Panc1 (cell line): ENCODE measurements at places on chromosomes 7 and 10. TPM values are rescaled to one million over a fixed set of nuclear protein-coding genes. Genes with fewer than 3 reads are reported as not detected.

The AKR1C2 gene
- 0.33 TPM for total RNA-seq

- no peak for DNase-seq
These were observed 48.2 kb upstream of the VIPR2 start for GRCh38 chr7:159192725-159193453.

DNA sequence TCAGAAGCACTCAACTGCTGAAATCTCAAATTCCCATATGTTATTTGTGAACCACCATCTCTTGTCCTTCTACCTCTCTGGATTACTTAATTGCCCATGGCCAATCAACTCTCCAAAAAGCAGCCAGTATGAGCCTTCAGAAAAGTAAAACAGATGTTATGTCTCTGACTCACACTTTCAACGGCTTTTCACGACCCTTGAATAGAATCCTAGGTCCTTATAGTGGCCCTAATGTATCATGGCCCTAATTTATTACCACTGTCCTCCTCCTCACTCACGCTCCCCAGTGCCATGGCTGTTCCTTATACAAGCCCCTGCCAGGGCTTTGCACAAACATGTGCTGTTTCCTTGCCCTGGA is 20.0 kb downstream of the ZNF438 start:
- no peak for DNase-seq

DNA sequence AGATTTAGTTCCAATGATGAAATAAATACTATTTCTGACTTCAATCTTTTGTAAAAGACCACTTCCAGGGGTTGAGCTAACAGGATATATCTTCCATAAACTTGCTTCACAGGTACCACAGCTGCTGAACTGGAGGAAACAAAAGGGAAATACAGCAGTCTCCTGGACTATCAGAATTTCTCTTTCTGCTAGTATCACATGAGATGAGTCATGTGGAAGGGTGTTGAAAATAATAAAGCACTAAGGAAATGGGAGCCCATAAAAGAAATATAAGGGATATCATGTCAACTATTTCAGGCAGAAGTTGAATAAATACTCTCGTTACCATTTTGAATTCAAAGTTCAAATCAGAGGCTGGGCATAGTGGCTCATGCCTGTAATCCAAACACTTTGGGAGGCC is 250.3 kb upstream of the NFE2L3 start:
- no peak for DNase-seq
